WTC11 (cell line): ENCODE measurements at places on chromosomes 7 and 10.

GRCh38 chr7:94261067-94261466 lies 133.6 kb upstream of the COL1A2 start:
- DNase-seq: no peak

GRCh38 chr10:60883187-60883586 lies 60.8 kb downstream of the RHOBTB1 start:
- no peak for DNase-seq

GRCh38 chr10:124736491-124737136 lies 7.6 kb downstream of the FAM53B start:
- no peak for DNase-seq

DNA sequence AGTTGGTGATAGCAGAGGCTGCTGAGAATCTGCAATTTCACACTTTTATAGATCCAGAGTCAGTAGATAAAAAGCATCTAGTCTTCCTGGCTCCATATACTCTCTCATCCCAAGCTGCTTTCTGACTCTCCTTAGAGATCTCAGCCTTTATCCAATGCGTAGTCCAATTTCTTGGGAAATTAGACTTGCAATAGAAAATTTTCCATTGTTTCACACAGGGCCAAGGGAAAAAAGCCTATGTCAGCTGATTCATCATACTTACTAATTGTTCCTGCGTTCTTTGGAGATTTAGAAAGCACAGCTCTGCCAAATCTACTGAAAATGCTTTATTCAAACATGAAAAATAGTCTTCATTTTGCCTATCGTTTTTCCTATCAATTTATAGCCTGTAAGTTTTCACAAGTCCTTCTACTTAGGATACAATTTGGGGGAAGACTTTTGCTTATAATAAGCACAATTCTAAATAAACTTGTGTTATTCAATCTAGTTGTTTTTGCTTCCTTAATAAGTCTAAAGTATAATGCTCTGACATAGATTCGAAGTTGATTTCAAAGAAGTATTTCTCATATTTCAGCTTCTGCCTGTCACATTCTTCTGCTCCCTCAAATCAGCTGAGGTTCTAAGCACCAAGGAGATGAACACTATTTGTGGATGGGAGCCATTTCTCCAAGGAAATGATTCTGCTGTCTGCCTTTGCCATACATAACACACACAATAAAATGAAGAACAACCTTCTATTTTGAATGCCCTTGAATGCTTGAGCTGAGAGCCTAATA lies 165.4 kb downstream of the ADAM12 start:
- no peak for DNase-seq

DNA sequence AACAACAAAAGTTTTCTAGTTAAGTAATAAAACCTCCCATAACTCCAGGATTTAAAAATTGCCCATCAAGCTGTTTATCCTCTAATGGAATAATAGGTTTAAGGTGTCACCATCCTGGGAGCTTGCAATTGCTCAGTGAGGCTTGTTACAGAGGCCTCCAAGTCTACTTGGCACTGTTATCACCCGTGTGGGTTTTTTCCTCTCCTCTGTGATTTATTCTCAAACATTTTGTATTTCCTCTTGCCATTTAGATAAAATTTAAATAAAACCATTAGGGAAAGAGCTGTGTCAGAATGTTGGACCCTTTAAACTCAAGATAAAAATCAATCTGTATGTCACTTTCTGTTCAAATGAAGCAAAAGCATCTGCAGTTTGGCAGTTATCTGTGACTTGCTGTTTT lies 202.6 kb downstream of the GALNT17 start:
- no peak for DNase-seq

DNA sequence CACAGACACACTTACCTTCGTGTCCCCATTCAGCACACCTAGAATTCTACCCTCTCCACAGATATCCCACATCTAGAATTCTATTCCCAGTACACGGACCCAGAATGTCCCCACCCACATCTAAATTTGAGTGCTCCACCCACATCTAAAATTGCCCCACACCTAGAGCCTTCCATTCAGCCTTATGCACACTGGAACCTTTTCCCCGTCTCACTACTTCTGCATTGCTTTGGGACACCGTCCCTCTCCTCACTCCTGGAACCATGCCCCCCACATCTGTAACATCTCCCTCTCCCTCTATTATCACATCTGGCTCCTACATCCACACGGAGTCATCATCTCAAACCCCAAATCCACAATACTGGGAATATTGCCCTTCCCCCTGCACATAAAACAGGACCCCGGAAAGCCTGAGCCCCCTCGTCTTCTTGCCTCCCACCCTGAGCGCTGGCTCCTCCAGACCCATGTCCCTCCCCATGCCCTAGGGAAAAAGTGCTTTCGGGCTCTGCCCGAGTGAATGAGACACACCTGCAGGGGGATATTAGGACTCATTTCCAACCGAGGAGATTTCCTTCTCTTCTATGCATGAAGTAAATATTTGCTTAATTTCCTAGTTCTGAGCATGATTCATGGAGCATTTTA lies 125.8 kb upstream of the UNC5B start:
- no peak for DNase-seq

GRCh38 chr7:40644454-40645188 lies 509.8 kb downstream of the SUGCT start:
- no peak for DNase-seq

- no peak for DNase-seq
Measured at GRCh38 chr7:149845257-149845980, 7.2 kb downstream of the ZNF862 start.

GRCh38 chr7:116524221-116524608 lies 621 bp upstream of the CAV1 start:
- DNase-seq: no peak

GRCh38 chr7:128076796-128077271 lies 45.6 kb upstream of the LRRC4 start:
- no peak for DNase-seq

DNA sequence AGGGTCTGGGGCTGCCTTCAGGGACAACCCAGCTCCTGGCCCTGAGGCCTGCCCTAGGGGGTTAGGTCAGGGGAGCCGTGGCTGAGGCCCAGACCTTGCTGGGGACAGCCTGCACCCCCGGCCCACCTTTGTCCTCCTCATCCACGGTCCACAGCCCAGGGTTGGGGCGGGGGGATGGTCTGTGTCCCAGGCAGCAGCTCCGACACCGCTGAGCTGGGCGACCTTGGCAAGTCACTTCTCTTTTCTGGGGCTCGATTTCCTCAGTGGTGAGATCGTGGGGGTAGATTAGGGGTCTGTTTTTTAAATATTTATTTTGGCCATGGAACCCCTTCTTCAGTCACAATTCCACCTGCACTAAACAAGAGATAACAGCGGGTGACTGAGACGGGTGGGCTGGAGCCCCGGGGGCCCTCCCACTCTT lies 30.9 kb downstream of the DNAJB12 start:
- no peak for DNase-seq

GRCh38 chr10:98492763-98493162 lies 46.0 kb upstream of the HPS1 start:
- no peak for DNase-seq

DNA sequence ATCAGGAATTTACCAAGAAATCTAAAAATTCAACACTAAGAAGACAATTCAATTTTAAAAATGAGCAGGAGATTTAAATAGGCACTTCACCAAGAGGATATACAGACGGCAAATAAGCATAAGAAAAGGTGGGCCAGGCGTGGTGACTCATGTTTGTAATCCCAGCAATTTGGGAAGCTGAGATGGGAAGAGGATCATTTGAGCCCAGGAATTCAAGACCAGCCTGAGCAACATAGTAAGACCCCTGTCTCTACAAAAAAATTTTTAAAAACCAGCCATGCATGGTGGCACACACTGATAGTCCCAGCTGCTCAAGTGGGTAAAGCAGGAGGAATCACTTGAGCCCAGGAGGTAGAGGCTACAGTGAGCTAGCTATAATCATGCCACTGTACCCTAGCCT lies 3.5 kb upstream of the AKR1D1 start:
- DNase-seq: peak; percentile 16

- no peak for DNase-seq
Measured at GRCh38 chr10:114250236-114250635, 11.2 kb downstream of the VWA2 start.

GRCh38 chr7:42770114-42770513 lies 141.8 kb downstream of the C7orf25 start:
- no peak for DNase-seq

DNA sequence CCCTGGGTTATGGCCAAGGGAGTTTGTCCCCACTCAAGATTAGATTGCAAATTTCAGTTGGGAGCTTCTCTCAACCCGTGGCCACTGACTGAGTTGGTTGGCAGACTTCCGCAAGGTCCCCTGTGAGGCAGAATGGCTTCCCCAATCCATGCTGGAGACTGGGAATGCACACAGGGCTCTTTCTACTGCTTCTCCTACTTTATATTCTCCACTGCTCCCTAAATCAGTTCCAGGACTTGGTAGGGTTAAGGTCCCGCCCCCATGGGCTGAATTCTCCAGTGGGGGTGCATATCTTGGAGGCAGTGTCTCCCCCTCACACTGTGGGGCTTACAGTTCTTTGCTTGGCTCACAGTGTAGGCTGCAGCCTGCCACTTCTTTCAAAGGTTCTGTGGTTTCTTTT lies 404.2 kb downstream of the PTPRN2 start:
- DNase-seq: no peak

DNA sequence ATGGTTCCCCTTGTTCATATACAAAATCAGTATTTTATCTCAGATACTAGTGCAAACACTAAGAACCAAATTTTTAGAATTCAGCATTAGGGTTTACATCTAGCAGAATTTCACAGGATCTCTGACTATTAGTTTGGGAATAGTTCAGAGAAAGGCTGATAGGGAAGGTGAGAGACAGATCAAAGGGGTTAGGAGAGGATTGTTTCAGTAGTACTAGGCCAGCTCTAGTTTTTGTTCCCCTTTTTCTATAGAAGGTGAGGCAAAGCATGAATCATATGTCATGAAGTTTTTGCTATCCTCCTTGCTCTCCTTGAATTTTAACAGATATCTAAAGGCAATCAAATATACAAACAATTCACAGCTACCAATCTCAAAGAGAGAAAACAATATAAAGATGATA lies 26.1 kb upstream of the CTNNA3 start:
- DNase-seq: no peak

DNA sequence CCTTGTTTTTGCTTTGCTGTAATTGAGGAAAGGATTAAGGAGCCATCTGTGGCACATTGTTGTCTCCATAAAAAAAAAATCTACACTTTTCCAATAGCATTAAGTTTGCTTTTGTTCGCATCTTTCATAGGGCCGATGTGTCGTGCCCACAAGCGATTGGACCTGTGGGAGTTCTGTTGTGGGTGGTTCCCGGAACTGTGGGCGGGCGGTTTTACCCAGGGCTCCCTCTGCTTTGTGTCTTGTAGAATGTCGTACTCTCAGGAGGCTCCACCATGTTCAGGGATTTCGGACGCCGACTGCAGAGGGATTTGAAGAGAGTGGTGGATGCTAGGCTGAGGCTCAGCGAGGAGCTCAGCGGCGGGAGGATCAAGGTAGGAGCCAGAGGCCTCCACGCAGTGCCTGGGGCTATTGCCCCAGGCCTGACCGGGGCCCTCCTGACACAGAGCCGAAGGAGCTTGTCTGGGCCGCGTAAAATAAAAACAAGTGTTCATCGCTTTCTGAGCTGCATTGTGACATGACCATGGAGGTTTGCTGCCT lies 92.4 kb downstream of the ACTR3B start:
- DNase-seq: no peak

GRCh38 chr10:17056781-17057428 lies 72.7 kb downstream of the CUBN start:
- no peak for DNase-seq

- no peak for DNase-seq
Measured at GRCh38 chr7:8592167-8592566, 158.8 kb downstream of the NXPH1 start.

DNA sequence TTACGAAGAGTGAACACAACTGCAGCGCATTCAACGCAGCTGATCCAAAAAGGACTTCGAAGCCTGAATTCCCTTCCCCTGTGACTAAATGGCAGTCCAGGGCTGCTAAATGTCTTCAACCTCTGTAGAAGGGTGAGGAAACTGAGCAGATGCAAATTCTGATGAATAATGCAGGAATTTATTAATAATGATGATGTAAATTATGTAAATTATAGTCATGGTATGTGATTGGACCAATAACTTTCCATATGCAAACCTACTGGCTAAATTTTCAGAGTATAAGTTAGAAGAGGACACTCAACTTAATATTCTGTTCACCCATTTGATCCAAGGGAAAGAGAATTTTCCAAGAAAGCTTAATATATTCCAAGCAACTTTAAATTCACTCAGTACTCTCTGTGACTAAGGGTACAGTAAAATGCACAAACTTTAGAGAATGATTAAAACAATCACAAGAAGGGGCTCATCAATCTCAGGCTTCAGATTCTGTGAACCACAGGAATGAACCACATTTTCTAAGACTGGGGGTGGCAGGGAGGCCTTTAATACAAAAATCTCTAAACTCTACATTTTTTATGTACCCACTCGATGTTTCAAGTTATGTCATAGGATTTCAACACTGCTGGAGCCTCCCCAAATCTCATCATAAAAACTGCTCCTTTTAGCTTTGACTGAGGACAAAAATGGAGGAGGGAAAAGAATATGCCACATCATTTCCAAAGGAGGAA lies 3.5 kb downstream of the FGFR2 start:
- DNase-seq: no peak

GRCh38 chr10:120172356-120172755 lies 279.8 kb downstream of the SEC23IP start:
- DNase-seq: no peak

- DNase-seq: no peak
Measured at GRCh38 chr10:44558521-44558920, 173.6 kb upstream of the CXCL12 start.
